Hindlimb muscle (tissue), 1 donor: ENCODE measurements at places on chromosomes 7 and 10.

GRCh38 chr10:130016993-130017630, 53.0 kb upstream of the EBF3 start:
- no peak for DNase-seq

- no peak for DNase-seq
These were observed 6.3 kb downstream of the NAT16 start for GRCh38 chr7:101173752-101174244.

DNA sequence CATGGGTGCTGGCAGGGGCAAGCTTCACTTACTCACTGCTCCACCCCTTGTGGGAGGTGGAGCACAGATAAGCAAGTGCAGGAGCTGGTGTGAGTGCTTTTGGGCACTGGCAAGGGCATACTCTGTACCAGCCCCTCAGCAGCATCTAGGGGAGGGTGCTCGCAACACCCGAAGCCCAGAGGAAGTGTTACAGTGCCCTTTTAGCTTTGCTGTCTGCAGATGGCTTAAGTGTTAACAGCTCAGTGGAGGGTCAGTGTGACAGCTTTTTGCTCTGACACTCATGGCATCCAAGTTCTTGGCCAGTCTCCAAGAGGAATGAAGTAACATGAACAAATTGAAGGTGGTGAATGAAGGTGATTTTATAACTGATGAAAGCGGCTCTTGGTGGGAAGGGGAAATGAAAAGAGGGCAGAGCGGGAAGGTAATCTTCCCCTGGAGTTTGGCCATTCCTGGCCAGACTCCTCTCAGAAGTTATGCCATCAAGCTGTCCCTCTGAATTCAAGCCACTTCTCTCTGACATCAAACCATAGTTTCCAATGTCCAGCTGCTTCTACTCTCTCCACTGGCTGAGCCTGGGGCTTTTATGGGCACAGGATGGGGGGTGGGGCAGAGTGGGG, 862.5 kb downstream of the KCNMA1 start:
- DNase-seq, result no peak

GRCh38 chr7:151795168-151795811, 81.6 kb downstream of the PRKAG2 start:
- DNase-seq, result no peak

- DNase-seq, result no peak
These were observed 308.8 kb upstream of the PHYHIPL start for GRCh38 chr10:58867683-58868082.
